ENCODE measurements at places on chromosomes 2 and 18.
A peak's percentile ranks its signal among the peaks of the same experiment; 100 is the strongest.

DNA sequence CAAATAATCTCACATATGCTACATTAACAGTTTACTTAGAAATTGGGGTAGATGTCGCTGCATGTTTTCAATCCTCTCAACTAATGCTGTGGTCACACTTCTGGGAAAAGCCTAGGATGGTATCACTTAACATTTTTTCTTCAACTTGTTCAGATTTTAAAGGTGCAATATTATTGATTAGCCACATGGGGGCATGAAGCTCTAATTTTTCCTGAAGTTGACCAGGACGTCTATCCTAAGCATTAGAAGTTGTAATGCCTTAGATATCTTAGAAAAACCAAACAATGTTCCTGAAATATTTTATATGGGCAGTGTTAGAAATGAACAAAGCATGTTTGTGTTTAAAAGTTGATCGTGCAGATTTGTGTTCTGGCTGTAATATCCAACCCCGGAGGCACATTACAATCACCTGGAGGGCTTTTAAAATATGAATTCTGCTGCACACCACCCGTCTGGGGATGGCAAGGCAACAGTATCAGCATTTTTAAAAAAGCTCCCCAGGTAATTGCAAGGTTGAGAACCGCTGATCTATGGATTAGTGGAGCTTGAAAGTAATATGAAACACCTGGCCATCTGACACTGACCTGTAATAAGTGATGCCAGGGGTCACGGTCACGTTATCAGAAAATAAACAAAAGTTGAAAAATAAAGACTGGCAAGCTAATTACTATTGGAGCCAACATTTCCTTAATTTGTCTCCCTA lies 100.5 kb upstream of the LMAN1 start:
- no peak for DNase-seq

- DNase-seq = no peak
These were observed 37.2 kb upstream of the SLC8A1 start for GRCh38 chr2:40488927-40489677.

DNA sequence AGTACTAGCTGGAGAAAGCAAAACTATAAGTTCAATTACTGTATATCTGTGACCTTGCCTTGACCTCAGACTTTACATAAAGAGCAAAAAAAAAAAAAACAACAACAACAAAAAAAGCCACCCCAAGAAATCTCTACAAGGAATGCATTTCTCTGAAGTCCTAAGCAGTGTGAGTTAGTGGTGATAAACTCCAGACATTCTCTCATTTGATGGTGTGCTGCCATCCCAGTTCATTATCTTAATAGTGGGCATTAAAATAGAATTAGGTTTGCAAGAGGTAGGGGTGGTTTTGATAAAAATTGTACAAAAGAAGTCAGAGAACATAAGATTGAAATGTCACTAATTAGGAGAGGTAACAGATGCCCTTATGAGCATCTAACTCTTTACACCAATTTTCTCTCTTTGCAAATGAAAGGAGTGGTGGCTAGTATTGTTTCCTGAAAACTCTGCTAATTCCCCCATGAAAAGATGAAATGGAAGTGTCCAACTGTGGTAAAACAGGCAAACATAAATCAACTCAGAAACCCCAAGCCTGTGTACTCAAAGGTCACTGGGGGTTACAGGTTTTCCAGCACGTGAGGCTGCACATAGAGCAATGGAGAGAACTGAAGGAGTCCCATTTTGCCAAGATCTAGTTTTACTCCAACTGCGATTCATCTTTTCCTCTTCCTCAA lies 131.9 kb downstream of the MEIS1 start:
- no peak for DNase-seq

DNA sequence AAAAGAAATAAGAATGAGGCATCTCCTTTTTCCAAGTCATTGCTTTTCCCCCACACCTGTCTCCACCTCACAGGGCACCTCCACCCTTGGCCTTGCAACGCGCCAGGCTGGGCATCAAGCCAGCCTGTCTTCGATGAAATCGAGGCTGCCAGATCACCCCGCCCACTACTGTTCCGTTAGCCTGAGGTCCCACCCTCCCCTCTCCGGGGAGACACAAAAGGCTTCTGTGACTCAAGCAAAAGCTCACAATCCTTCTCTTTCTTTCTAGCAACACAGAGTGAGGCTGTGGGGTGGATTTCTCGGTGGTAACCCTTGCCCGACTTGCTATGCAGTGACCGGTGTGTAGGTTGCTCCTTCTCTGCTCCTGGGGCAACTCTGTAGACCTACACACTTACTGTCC lies 9.9 kb downstream of the TNP1 start:
- DNase-seq = no peak

GRCh38 chr18:23684515-23685197 lies 4.6 kb upstream of the LAMA3 start:
- DNase-seq = no peak

GRCh38 chr18:22420652-22421051 lies 2.9 kb upstream of the CTAGE1 start:
- no peak for DNase-seq

DNA sequence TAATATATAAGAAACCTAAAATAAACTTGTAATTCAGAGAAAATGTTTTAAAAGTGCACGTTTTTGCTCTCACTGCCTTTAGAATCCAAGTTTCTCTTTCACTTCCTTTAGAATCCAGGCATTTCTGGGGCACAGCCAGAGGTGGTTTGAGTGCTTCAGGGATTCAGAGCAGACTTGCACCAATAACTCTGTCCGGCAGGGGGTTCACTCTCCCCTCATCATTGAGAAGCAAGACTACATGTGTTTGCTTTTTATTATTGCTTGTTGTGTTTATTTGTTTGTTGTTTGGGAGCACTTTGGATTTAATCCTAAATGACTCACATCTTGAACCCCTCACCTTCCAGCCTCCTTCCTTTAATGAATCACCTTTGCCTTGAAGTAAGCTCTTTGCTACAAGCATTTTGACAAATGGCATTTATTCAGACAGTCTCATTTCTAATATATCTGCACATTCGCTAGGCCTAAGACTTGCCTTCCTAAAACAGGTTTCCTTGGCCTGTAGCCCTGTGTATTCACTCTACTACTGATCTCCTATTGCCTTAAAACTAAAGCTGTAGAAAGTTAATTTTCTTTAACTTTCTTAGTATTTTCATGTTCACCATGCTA lies 233.5 kb upstream of the ATP5MC3 start:
- peak; percentile 31 for DNase-seq

DNA sequence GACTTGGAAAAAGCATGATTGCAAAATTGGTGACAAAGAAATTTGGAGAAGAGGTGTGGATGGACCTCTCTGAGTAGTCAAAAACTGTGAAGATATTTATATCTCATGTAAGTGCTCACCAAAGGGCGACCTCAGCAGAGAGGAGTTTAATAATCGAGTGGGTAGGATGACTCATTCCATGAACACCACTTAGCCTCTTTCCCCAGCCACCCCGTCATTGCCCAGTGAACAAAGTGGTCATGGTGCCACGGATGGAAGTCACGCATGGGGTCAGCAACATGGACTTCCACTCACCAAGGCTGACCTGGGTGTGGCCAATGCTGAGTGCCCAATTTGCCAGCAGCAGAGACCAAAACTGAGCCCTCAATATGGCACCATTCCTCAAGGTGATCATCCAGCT lies 997.4 kb upstream of the GYPC start:
- no peak for DNase-seq

DNA sequence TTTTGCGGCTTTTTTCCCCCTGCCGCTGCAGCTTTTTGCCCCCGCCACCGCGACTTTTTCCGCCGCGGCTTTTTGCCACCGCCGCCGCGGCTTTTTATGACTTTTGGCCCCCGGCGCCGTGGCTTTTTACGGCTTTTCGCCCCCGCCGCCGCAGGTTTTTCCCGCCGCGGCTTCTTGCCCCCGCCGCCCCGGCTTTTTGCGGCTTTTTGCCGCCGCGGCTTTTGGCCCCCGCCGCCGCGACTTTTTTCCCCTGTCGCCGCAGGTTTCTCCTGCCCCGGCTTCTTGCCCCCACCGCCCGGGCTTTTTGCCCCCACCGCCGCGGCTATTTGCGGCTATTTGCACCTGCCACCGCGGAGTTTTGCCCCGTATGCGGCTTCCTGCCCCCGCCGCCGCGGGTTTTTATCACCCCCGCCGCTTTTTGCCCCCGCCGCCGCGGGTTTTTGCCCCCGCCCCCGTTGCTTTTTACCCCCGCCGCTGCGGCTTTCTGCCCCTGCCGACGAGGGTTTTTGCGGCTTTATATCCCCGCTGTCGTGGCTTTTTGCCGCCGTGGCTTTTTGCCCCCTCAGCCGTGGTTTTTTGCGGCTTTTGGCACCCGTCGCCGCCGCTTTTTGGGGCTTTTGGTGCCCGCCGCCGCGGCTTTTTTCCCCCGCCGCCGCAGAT lies 2750.9 kb downstream of the RPIA start:
- DNase-seq = no peak

- no peak for DNase-seq
These were observed 201.1 kb downstream of the AGAP1 start for GRCh38 chr2:235694721-235695601.

DNA sequence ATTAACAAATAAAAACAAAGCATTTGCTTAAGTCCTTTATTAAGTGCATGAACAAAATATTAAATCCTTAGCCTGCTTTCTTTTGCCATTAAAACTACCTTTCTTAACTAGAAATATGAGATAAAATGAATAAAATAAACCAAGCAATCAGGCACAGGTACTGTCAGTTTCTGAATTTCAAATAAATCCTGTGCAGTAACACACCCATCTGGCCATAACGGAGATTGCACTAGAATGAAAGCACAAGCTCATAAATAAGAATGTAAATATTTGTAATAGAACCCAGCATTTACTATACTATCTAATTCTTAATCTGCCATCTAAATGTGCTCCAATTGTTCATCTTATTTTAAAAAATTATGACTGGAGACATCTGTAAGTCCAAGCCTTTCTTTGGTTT lies 31.9 kb downstream of the PRKRA start:
- DNase-seq = no peak

- DNase-seq = no peak
These were observed 125.9 kb upstream of the NDUFV2 start for GRCh38 chr18:8976606-8977005.

DNA sequence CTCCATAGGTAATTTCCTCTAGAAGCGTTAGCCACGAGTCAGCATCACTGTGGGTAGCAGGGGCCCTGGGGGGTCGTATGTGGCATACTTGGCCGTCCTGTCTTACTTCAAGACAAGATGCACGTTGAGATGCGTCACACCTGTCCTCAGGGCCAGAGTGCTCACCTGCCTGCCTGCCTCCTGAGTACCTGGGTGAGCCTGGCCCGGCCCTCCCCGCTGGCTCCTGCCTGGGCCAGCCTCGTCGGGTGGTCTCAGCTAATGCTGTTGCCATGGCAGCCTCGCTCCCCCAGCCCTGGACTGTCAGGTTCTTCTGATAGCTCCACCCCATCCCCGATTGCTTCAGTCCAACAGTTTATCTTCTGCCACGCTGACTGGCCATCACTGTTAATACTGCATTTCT lies 232.4 kb downstream of the GBX2 start:
- no peak for DNase-seq

DNA sequence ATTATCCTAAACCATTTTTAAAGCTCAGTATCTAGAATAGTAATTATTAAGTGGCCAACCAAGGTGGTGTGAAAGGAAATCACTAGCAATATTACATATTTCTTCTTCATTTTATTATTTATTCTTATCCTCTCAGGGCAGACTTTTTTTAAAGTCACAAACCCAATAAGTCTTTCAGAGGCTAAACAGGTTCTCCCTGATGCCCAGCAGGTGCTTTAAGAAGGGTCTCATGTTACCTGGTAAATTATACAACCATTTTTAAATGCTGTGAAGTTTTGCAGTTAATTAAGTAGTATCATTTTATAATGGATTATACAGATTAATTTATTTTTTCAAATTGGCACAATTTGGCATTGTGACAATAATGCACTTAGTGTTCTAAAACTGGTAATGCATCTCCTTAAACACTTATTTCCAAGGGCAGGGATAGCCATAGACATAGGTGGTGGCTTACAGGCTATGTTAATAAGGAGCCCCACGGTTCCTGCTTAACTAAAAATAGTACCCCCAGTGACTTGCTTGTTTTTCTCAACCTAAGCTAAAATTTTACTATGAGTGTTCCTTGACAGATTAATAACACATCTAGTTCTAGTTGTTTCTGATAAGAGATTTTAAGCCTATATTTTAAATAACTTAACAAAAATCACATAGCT lies 67.0 kb downstream of the PMS1 start:
- DNase-seq = no peak

GRCh38 chr2:159913900-159914299 lies 115.9 kb upstream of the CD302 start:
- DNase-seq = no peak

DNA sequence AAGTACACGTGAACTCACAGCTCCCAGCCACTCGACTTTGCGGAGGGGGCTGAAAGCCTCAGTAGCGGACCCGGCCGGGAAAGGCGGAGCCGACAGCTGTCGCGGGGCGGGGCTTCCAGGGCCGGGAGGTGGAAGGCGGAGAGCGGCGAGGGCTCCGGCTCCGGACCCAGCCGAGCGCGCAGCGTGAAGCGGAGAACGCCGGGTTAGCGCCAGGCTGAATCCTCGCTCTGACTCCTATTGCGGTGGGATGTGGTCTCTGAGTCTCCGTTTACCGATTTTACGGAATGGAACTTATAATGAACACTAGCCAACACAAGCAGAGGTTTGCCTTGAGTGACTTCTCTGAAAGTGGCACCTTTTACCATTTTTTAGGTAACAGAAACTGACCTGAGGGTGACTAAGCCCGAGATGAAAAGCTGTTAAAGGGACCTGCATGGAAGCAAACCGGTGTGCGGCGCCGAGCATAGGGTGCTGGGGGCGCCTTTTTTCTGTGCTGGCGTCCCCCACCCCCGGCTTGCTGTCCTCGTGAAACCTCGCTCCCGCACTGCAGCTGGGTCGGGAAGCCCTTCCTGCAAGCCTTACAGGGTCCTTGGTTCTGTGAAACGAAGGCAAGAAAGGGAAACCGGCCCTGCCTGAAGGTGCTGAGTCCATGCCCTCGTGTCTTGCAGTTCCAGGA lies 72.9 kb downstream of the EN1 start:
- DNase-seq = peak; percentile 63

DNA sequence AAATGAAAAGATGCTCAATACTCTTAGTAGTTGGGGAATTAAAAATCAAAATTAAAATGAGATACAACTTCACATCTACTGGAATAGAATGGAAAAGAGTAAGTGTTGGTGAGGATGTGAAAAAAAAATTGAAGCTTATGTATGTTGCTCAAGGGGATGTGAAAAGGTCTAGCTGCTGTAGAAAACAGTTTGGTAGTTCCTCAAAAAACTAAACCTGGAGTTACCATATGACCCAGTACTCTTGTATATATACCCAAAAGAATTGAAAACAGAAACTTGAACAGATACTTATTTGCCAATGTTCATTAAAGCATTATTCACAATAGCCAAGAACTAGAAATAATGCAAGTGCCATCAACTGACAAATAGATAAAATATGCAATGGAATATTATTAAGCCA lies 208.4 kb downstream of the FIGN start:
- no peak for DNase-seq

All from SJSA1 (cell line).